Renal pelvis (tissue), 12 donors: ENCODE measurements at places on chromosomes 7 and 10.

- DNase-seq = peak; percentile 90
Measured at GRCh38 chr10:78047314-78047891, 13.7 kb downstream of the RPS24 start.

DNA sequence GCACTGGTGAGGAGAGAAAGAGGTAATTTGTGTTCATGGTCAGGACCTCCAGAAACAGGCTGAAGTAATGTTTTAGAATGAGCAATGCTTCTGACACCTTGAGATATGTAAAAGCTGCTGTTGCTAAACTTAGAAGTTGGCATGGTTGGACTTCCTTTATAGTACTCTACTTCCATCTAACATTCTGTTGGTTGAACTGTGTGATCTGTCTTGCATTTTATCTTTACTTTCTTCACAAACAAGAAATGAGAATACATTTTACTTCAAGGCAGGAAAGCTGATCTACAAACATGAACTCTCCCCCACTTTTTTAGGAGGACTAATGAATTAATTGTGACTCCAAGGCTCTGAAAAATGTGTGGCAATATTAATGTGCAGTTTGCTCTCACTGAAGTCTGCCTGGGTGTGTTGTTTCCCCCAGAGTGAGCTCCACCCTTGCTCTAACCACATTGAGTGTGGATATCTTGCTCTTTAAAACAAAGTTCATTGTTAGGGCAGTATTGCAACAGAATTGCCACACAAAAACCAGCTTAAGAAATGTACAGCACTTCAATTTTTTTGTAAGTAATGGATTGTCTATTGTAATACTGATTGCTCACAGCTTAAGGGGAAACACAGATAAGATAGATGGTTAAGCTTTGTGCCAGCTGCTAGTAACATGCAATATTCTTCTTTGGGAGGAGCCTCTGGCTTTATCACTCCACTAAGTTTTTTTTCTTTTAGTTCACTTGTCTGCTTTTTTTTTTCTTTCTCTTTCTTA lies 69.0 kb downstream of the ADD3 start:
- peak; percentile 33 for DNase-seq

- DNase-seq = no peak
Measured at GRCh38 chr7:9013940-9014339, 580.5 kb downstream of the NXPH1 start.

DNA sequence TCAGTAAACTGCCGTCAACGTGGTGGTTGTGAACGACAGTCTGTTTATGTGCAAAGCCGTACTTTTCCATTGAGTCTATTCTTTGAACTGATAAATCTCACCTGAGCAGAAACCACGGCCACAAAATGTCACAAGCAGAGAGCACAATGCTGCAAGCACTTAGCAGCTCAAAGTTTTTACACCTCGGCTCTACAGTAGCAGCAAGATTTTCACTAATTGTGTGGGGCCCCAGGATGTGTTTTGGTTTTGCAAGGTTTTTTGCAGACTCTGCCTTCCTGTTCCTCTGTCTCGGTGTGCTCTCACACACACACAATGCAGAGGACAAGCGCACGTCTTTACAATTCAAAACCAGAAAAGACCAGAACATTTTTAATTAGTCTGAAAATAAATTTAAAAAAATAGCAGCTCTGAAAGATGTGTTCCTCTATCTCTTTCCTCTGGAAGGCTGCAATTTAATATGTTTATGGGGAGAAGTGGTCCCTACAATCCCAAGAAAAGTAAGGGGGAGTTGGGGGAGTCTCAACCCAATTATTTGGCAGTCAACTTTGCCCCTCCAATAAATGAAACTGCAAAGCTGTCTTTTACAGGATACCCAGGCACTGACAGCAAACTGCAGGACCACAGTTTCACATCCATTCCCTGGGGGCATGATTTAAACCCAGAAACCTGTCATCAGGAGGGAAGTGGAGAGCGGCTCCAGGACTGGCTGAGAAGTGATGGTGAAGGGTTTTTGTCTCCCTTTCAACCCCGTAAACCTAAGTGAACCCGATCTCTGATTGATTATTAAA lies 73.8 kb upstream of the SFMBT2 start:
- DNase-seq = no peak

DNA sequence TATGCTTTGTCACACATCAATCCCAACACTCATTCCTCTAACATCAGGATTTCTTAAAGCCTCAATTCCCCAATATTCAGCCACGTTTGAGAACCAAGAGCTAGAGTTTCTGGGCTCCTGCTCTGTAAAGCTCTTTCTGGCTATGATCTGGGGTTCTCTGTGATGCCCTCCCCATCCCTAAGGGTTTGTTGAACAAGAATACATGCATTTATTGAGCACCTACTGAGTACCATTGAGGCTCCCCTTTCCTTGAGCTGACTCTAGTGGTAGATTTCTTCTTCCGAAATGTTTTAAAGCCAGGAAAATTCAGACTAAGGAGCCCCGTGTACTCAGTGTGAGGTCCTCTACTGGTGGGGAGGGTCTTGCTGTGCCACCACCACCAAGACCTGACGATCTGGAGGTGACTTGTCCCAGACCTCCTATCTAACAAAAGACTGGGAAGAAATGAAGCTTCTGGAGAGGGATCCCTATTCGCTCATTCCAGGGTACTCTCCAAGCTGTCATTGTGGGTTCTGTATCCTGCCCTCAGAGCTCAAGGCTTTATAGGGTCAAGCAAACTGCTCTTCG lies 23.1 kb upstream of the SRGN start:
- DNase-seq = no peak

- DNase-seq = no peak
Measured at GRCh38 chr10:10096296-10096695, 921.4 kb upstream of the CELF2 start.

- DNase-seq = no peak
Measured at GRCh38 chr10:75858339-75858738, 426.9 kb downstream of the LRMDA start.

GRCh38 chr7:22083704-22084240 lies 138.1 kb upstream of the CDCA7L start:
- DNase-seq = no peak

DNA sequence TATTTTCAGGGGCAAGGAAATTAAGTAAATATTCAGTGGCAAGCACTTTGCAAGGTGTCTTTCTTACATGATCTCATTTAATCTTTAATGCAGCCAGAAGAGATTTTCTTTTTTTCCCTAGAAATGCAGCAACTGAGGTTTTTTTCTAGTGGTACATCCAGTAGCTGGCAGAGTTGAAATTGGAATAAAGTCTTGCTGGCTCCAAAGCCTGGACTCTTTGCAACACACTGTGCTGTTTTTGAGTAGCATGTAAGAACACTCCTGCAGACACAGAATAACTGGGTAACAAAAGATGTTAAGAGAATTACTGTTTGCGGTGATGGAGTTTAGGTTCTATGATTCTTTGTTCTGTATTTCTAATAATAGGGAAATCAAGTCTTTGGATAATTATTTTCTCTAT lies 123.6 kb downstream of the PON1 start:
- DNase-seq = no peak

DNA sequence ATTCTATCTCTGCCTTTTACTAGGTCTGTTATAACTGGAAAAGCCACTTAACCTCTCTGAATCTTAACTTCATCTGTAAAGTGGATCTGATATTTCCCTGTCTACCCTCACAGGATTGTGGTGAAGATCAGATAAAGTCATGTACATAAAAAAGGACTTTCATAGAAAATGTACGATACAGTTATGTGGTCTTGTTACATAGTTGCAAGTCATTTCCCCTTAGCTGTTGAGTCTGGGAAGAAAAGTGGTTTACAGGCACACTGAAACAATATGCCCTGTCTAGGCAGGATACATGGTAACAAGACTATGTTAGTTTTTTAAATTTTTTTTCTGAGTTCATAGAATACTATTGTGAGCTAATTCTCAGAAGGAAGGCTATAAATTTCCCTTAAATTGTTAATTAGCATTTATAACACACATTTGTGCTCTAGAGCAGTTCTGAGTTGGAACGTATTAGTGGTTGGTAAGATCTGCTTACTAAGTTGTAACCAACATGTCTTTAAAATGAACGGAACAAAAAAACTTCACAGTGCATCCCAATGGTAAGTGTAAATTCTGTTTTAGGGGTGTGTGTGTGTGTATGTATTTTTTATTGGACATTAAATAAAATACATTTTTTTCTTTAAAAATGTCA lies 7.1 kb upstream of the GSTO1 start:
- no peak for DNase-seq
